ENCODE measurements at places on chromosomes 16 and 17.

DNA sequence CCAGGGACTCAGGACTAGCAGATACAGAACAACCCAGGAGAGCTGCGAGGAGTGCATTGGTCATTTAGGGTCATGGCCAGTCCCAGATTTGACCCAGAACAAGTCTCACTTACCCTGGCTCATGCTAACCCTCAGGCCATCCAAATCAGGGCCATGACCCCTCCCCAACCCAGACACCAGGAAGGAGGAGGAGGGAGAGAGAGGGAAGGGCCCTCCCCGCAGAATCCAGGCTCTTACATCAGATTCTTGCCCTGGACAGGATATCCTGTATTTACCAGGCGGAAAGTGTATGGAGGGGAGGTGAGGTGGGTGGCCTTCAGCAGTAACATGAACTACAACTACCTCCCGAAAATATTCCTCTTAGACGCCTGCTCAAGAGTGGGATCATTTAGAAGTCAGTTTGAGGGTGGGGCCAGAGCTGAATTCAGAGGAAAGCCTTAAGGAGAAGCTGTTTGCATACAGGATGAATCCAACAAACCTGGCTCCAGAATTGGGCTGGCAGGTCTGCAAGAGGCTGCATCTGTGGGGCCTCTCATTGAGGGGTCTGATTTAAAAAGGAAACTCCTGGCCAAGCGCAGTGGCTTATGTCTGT lies 2.1 kb downstream of the VAT1 start:
- no peak for DNase-seq

- no peak for DNase-seq
Measured at GRCh38 chr17:33944412-33944811, 310.7 kb upstream of the CCL2 start.

DNA sequence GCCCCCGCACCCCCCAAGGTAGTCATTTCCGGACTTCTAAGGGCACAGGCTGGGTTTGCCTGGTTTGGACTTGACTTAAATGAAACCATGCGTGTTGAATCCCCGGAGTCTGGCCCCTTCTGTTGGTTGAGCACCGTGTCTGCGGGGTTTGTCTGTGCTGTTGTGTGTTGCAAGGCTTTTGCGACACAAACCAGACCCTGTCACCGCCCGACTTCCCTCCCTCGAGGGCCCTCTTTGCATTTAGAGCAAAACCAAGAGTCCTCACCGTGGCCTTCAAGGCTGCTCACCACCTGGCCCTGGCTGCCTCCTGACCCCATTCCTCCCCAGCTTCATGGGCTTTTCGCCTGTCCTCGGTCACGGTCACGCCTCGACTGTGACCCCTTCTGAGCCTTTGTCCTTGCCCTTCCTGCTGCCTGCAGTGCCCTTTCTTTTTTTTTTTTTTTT lies 7.4 kb downstream of the CRISPLD2 start:
- DNase-seq = peak; percentile 68

GRCh38 chr17:60573236-60574051 lies 26.5 kb upstream of the PPM1D start:
- DNase-seq = no peak

- no peak for DNase-seq
Measured at GRCh38 chr16:86836503-86837129, 258.3 kb downstream of the FOXL1 start.

- DNase-seq = peak; percentile 81
Measured at GRCh38 chr17:74325743-74326379, at the start of gene KIF19. TSS of gene KIF19 (plus strand) at chr17:74326226. CDS start at chr17:74326350, 124 bp downstream.

DNA sequence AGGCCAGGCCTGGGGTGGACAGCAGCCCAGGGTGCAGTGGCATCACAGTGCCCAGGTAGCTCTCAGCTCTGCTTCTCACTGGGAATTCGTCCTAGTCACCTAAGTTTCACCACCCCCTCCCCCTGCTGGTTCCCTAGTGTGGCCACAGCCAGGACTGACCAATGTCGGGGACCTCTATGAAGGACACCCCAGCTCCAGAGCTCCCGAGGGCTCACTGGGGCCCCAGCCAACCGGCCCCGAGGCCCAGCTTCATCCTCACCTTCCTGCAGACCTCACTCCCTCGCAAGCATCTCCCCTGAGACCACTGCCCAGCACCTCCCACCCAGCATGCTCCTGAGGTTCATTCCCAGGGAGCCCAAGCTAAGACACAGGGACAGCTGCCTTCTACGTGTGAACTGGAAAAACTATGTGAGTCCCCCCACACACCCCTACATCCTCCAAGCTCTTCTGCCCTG lies 4.9 kb downstream of the SPPL2C start:
- no peak for DNase-seq

GRCh38 chr16:794853-795466 lies 5.6 kb downstream of the GNG13 start:
- DNase-seq = no peak

DNA sequence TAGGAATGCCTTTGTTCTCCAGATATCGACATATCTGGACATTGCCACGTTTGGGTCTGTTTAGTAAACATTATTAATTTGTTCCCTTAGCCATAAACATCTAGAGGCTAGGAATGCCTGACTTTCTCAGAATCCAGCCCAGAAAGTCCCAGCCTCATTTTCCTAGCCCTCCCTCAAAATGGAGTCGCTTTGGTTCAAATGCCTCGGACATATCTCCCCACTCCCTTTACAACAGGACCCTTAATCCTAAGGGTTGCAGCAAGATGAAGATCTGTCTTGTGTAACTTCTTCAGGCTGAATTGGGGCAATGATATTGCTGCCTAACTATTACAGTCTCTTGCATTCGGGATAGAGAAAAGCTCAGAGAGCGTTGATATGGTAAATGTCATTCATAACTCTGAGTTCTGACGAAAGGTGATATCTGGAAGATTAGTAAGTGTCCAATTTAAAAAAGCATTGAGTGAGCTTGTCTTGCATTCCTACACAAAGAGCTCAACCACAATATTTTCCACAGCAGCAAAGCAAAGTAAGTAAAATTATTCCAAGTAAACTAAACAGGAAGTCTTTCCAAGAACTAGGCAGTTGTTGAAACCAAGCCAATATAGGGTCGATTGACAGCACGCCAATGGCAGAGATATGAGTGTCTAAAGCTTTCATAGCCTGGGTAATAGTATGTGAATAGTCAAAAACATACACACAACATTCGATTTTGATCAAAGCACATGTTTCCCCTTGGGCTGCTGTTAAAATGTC lies 46.0 kb upstream of the ARL4D start:
- no peak for DNase-seq

DNA sequence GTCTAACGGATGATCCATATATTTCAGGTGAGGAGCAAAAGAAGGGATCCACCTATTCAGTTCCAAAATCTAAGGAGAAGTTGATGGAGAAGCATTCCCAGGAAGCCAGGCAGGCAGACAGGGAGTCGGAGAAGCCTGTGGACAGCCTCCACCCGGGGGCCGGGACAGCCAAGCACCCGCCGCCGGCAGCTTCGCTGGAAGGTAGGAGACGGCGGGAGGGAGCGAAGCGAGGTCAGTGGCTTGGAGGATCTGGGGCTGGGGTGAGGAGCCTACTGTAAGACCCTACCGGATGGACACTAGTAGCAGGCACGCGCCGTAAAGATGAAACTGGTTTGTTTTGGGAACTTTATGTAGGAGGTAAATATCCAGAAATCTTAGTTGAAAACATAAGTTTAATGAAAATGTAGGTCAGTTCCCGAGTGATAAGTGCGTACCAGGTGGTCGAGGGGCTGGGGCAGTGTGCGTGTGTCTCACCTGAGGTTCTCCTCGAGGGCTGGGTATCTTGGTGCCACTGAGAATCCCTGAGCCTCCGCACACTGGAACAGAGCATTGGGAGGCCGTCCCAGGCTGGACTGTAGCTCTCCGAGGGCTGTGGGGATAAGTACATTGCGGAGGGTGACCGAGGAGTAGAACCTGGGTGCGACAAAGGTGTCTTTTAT lies 714 bp downstream of the SPATA33 start:
- no peak for DNase-seq

GRCh38 chr17:32520104-32520701 lies 33.4 kb downstream of the CDK5R1 start:
- peak; percentile 86 for DNase-seq

GRCh38 chr16:88722784-88723506 lies 16.6 kb downstream of the CTU2 start:
- no peak for DNase-seq

GRCh38 chr17:7897773-7898172 lies 9.2 kb downstream of the CHD3 start:
- no peak for DNase-seq

DNA sequence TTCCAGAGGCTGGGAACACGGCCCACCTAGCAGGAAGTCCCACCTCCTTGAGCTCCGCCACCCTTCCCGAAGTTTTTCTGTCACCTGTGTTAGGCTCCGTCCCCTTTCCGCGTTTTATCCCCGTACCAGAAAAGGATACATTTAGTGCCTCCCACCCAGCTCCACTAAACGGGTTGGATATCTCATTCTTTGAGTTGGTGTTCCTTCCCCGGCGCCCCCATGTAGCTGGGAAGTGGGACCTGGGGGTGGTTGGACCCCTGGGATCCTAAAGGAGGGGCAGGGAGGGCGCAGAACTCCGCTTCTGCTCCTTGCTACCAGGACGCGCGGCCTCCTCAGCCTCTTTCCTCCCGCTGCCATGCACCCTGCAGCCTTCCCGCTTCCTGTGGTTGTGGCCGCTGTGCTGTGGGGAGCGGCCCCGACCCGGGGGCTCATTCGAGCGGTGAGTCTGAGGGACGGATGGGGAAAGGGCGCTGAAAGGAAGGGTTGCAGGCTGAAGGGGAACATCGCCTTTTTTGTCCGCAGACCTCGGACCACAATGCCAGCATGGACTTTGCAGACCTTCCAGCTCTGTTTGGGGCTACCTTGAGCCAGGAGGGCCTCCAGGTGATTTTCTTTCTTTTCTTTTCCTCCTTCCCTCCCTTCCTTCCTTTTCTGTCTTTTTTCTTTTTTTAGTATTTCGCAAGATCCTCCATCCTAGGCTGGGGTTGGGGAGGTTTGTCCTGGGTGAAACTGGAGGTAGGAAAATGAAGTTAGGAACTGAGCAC lies 669 bp downstream of the RNF167 start:
- DNase-seq = no peak

GRCh38 chr16:73050201-73051099 lies 2.5 kb upstream of the ZFHX3 start:
- peak; percentile 68 for DNase-seq

DNA sequence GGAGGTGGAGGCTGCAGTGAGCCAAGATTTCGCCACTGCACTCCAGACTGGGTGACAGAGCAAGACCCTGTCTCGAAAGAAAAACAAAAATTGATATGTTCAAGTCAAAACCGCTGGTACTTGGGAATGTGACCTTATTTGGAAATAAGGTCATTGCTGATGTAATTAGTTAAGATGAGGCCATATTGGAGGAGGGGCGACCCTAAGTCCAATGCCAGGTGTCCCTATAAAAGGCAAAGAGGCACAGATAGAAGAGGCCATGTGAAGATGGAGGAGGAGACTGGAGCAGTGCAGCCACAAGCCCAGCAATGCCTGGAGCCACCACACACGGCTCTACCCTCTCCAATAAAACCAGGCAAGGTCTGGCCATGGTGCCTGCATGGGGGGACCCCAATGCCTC lies 50.8 kb upstream of the JPH3 start:
- DNase-seq = no peak

DNA sequence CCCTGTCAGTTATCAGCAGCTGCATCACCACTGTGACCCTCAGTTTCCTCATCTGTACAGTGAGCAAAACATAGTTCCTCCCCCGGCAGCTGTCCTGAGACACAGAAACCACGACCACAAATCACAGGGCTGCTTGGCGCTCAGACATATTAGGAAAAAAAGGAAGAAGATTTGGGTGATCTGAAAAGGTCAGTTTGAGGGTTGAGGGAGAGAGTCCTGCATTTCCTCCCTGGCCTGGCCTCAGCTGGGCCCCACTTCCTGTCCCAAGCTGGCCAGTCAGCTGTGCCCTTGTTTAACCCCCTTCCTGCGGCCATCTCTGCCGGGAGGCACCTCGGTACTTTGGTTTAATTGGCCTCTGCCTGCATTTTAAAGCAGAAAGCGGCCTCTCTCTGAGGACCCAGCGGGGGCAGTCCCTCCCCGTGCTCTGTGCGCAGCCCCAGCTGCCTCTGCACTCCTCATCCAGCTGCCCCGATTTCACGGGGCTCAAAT lies 24.0 kb upstream of the CIBAR2 start:
- DNase-seq = no peak

GRCh38 chr17:57463103-57463885 lies 207.0 kb downstream of the MSI2 start:
- DNase-seq = no peak

DNA sequence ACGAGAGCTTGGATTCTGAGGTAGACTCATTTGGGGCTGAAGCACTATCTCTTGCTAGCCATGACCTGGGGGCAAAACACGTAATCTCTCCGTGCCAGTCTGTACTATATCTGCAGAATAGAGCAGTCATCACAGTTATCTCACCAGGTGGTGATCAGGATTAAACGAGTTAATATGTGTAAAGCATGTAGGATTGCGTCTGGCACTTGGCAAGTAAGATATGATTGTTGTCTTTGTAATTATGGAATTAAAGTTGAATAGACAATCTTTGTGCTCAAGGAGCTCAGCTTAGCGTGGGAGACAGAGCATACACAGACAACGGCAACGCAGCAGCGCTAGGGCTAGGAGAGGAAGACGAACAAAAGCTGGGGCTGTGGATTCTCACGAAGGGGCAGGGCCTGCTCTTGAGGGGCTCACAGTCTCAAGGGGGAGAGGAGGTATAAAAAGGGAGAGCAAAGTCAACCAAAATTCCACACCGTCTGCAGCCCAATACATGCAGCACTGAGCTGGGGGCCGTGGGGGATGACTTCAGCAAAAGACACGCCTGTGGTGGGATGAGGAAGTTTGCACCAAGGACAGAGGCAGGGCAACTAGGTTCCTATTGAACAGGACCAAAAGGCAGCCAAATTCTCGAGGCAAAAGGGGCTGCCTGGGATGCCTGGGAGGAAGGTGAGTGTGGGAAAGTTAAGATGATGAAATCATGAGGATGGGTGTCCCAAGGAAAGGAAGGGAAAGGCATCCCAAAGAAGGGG lies 68.6 kb downstream of the SDK2 start:
- no peak for DNase-seq

DNA sequence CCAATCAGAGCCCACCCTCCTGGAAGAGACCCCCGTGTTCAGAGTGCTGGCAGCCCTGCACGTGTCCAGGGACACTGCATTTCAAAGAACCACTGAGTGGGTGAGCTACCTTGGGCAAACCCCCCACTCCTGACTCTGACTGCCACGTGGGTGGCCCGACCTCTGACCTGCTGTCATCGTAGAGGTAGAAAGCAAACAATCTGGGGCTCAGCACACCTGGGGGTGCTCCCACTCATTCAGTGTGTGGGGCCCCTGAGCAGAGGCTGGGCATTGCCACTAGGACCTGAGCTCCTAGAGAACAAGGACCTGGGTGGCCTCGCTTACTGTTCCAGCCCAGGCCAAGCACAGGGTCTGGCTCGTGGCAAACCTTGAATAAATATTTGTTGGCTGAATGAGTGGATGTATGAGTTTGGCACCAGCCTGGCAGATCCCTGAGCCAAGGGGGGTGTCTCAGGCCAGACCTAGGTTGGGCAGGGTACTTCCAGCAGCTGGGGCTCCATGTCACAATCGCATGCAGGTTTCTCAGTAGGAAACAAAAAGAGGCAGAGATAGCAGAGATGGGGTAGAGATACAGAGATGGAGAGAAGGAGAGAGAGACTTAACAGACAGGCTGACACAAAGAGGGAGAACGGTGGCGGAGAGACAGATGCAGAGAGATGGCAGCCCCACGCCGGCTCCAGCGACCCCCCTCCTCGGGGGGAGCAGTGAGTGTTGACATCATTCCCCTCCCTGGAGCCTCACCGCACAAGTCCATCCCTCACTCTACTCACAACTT lies 5.4 kb upstream of the DRC7 start:
- no peak for DNase-seq

Data from eye (tissue), 1 donor.